Lower lobe of right lung (tissue), 2 donors: ENCODE measurements at places on chromosomes 5 and 9. TPM values are rescaled to one million over a fixed set of nuclear protein-coding genes. Genes with fewer than 3 reads are reported as not detected.

The ST6GALNAC4 gene
- total RNA-seq, result 45.6 TPM

DNA sequence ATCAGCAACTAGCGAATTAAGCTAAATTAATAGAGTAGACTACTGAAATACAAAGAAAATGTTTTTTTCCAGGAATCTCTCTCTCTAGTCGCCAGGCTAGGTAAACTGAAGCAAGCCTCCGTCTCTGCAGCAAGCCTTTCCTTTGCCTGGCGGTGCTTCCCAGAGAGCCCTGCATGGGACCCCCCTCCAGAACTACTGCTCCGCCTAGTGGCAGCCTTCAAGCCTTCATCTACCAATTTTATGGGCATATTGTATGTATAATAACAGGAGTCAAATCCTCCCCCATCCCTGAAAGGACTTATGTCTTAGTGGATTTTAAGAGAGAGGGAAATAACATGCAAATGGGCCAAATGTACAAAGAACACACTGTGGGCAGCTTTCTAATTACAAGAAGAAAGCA, 241.9 kb downstream of the SAXO1 start:
- no peak for DNase-seq
- H3K27ac ChIP-seq, result no peak overlapping the region
- no peaks in the 10 kb centered on the region for H3K36me3 ChIP-seq
- no peaks in the 10 kb centered on the region for H3K27me3 ChIP-seq

The ACOT12 gene
- total RNA-seq, result not detected

The FBXL7 gene
- 8.0 TPM for total RNA-seq

- peaks cover 18% of the 10 kb centered on the region for H3K4me1 ChIP-seq
- no peak overlapping the region for H3K27ac ChIP-seq
- no peaks in the 10 kb centered on the region for H3K27me3 ChIP-seq
- no peak for DNase-seq
Observed at GRCh38 chr9:135485832-135486231, 6.2 kb downstream of the PPP1R26 start.

The BARHL1 gene
- not detected for total RNA-seq
